ENCODE measurements at places on chromosomes 2 and 18. TPM values are rescaled to one million over a fixed set of nuclear protein-coding genes. Genes with fewer than 3 reads are reported as not detected.

The CYS1 gene
- 0.07 TPM for total RNA-seq

The RNF144A gene
- 21.4 TPM for total RNA-seq

The ARHGEF33 gene
- total RNA-seq: 0.38 TPM

The FSIP2 gene
- total RNA-seq: 0.10 TPM

The RTP5 gene
- total RNA-seq: 0.10 TPM

The HRH4 gene
- 0.43 TPM for total RNA-seq

The RAB6C gene
- not detected for total RNA-seq

The ZNF397 gene
- 19.2 TPM for total RNA-seq

The SLC5A7 gene
- not detected for total RNA-seq

GRCh38 chr18:49444581-49444980 is 15.9 kb downstream of the DYM start:
- H3K4me1 ChIP-seq: peaks cover 23% of the 10 kb centered on the region
- no peak for DNase-seq
- no peak overlapping the region for H3K27ac ChIP-seq
- no peaks in the 10 kb centered on the region for H3K27me3 ChIP-seq

DNA sequence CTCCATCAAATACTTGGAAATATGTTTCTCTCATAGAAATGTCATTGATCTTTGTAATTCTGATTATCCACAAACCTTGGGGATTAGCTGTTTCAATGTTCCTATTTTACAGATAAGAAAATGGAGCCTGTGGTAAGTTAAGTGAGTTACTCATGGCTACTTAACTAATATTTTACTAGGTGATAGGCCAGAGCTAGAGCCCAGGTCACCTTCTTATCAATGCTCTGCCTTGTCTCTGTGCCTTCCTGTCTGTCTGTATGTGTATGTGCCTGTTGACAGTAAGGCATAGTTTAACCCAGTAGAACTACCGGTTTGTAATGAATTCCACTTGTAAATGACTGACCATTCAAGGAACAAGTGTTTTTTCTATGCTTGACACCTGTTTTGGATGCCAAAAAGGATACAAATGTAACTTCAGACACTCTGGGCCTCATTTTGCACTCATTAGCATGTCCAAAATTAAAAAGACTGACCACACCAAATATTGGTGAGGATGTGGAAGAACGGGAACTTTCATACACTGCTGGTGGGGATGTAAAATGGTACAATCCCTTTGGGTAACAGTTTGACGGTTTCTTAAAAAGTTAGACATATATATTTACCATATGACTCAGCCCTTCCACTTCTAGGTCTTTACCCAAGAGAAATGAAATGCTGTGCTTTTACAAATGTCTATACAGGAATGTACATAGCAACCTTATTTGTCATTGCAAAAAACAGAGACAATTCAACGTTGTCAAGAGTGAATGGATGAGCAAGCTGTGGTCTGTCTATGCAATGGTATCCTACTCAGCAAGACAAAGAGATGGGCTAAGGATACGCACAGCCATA is 19.6 kb upstream of the IL1A start:
- DNase-seq: no peak
- peak overlapping the region; percentile 90 for H3K27ac ChIP-seq
- peaks cover 6% of the 10 kb centered on the region for H3K36me3 ChIP-seq
- H3K4me3 ChIP-seq: no peak overlapping the region

DNA sequence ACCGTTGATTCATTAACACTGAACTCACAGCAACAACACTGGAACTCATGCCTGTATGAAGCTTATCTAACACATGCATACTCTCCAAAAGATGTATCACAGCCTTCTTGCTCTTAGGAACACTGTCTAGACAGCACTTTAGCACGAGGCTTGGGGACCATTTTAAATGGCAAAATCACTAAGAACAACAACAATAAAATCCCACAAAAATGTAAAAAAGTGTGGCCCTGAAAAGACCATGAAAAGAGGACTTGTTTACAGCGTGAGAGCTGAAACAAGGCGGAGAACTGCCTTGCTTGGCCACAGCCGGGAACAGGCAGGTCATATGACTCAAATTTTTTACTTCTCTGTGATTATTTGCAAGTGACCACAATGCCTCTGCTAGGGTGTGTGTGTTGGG is 48.1 kb downstream of the CHN1 start:
- DNase-seq: no peak
- no peak overlapping the region for H3K4me3 ChIP-seq
- H3K27me3 ChIP-seq: peaks cover 7% of the 10 kb centered on the region
- H3K27ac ChIP-seq: no peak overlapping the region

GRCh38 chr2:37971971-37972370 is 46.9 kb downstream of the RMDN2 start:
- H3K27me3 ChIP-seq: peaks cover 1% of the 10 kb centered on the region
- DNase-seq: no peak
- H3K27ac ChIP-seq: no peak overlapping the region
- no peak overlapping the region for H3K4me3 ChIP-seq

DNA sequence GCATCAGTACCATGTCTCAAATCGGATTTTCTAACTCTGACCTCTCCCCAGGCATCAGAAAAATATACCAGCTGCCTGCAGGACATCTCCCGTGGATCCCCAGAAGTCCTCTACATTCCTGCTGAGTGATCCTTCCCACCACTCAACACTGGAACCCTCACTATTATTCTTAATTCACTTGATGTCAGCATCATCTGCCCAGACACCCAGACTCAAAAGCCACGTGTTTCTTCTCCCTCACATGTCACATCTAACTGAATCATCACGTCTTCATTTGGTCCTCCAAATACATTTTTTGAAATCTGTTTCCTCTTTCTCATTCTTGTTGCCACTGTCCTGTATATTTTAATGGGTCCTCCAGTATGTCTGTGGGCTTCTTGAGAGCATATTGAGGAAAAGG is 218.6 kb downstream of the HRH4 start:
- no peak overlapping the region for H3K4me3 ChIP-seq
- H3K4me1 ChIP-seq: peaks cover 2% of the 10 kb centered on the region
- no peak overlapping the region for H3K27ac ChIP-seq

- H3K27me3 ChIP-seq: peaks cover 34% of the 10 kb centered on the region
- no peak overlapping the region for H3K4me3 ChIP-seq
- H3K36me3 ChIP-seq: no peaks in the 10 kb centered on the region
- H3K4me1 ChIP-seq: no peaks in the 10 kb centered on the region
- DNase-seq: no peak
- H3K27ac ChIP-seq: no peak overlapping the region
Observed at GRCh38 chr2:240111253-240111652, 24.9 kb downstream of the COPS9 start.

- no peak for DNase-seq
- no peaks in the 10 kb centered on the region for H3K36me3 ChIP-seq
- H3K4me3 ChIP-seq: no peak overlapping the region
- no peak overlapping the region for H3K27ac ChIP-seq
- H3K27me3 ChIP-seq: peaks cover 1% of the 10 kb centered on the region
- no peaks in the 10 kb centered on the region for H3K4me1 ChIP-seq
Observed at GRCh38 chr2:165660361-165660760, 133.7 kb downstream of the GALNT3 start.

GRCh38 chr2:2613279-2614199 is 282.5 kb upstream of the MYT1L start:
- peak; percentile 91 for DNase-seq
- peaks cover 18% of the 10 kb centered on the region for H3K27me3 ChIP-seq
- H3K27ac ChIP-seq: peak overlapping the region; percentile 4
- peak overlapping the region; percentile 63 for H3K4me3 ChIP-seq
- H3K36me3 ChIP-seq: peaks cover 3% of the 10 kb centered on the region
- H3K4me1 ChIP-seq: peaks cover 4% of the 10 kb centered on the region

DNA sequence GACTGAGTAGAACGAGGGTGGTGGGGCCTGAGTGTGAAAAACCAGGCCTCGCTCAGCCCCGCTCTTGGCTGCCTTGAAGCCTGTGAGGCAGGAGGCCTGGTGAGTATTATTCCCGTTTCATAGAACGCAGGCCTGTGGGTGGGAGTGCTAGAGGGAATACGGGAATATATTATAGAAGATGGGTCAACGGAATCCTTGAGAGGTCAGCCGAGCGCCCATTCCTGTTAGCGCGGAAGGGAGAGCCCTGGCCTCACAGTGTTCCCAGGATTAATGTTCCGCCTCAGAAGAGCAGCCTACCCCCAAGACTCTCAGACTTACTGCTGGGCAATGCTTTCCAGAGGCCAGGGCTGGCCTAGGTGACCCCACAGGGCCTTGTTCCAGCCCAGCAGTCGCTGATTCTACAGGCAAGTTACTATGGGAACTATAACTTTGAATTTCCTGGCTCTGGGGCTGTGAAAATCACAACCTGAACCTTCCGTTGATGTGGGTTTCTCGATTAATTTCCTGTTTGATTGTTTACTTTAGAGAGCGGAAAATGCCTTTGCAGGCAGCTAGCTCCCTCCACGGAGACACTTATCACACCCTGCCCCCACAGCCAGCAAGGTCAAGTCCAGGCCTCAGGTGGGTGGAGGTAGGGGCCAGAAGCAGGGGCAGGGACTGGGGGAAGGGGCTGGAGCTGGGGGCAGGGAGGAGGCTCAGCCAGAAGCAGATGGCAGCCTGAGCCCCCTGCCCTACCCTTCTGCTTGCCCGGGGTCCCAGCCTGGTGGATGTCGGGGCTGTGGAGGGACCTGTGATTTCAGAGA is 108.3 kb downstream of the SMAD7 start:
- H3K36me3 ChIP-seq: no peaks in the 10 kb centered on the region
- peak; percentile 63 for DNase-seq
- H3K27ac ChIP-seq: peak overlapping the region; percentile 65

GRCh38 chr2:240646900-240647502 is 21.7 kb downstream of the GPR35 start:
- H3K4me1 ChIP-seq: peaks cover 2% of the 10 kb centered on the region
- DNase-seq: no peak
- no peak overlapping the region for H3K4me3 ChIP-seq
- no peaks in the 10 kb centered on the region for H3K36me3 ChIP-seq

DNA sequence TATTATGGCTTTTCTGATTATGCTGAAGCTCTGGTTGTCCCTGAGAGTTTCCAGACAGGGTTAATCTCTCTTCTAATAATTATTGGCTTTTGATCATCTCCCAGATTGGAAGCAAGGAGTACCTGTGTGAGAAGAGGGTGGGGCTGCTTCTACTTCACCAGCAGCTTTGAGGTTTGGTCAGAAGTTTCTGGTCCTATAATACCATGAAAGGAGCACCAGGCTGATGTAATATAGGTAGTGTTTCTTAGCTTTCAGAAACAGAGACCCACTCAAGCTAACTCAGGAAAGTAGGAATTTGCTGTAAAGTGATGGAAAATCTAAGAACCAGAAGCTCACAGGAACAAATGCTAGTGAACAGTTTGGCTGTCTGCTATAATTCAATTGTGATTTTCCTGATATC is 57.6 kb downstream of the SGPP2 start:
- DNase-seq: no peak
- H3K27me3 ChIP-seq: no peaks in the 10 kb centered on the region
- peaks cover 17% of the 10 kb centered on the region for H3K4me1 ChIP-seq
- H3K4me3 ChIP-seq: no peak overlapping the region
- H3K27ac ChIP-seq: no peak overlapping the region

GRCh38 chr2:134682726-134683125 is 36.1 kb downstream of the TMEM163 start:
- no peak overlapping the region for H3K4me3 ChIP-seq
- H3K36me3 ChIP-seq: no peaks in the 10 kb centered on the region
- peak overlapping the region; percentile 1 for H3K27ac ChIP-seq
- H3K4me1 ChIP-seq: peaks cover 51% of the 10 kb centered on the region

- peak overlapping the region; percentile 72 for H3K4me3 ChIP-seq
- H3K27ac ChIP-seq: peak overlapping the region; percentile 99
- peaks cover 31% of the 10 kb centered on the region for H3K36me3 ChIP-seq
- H3K27me3 ChIP-seq: no peaks in the 10 kb centered on the region
- DNase-seq: no peak
Observed at GRCh38 chr18:51195086-51195450, 2.4 kb downstream of the MEX3C start.

- no peaks in the 10 kb centered on the region for H3K36me3 ChIP-seq
- H3K4me3 ChIP-seq: no peak overlapping the region
- no peaks in the 10 kb centered on the region for H3K27me3 ChIP-seq
- DNase-seq: peak; percentile 21
Observed at GRCh38 chr2:62303788-62304187, 107.9 kb downstream of the B3GNT2 start.

GRCh38 chr2:10473121-10473756 is 25.1 kb upstream of the ODC1 start:
- no peaks in the 10 kb centered on the region for H3K27me3 ChIP-seq
- H3K4me3 ChIP-seq: no peak overlapping the region
- H3K27ac ChIP-seq: no peak overlapping the region
- DNase-seq: no peak
- peaks cover 14% of the 10 kb centered on the region for H3K4me1 ChIP-seq

DNA sequence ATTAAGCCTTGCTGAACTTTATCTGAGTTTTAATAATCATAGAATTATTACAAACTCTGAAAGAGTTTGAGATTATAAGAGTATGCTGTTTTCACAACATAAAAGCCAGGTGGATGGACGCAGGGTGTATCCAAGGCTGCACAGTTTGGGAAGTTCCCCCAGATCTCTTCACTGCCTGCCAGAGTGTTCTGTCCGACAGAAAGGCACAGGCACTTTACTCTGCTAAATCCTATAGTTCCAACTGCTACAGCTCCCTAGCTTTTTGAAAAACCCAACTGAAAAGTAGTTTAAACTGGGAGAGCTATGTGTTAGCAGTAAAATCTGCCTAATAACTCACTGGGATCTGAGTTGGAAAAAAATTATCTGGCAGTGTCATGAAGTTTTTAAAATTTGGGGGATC is 38.0 kb downstream of the MFSD6 start:
- no peak for DNase-seq
- no peaks in the 10 kb centered on the region for H3K27me3 ChIP-seq
- H3K27ac ChIP-seq: no peak overlapping the region
- no peak overlapping the region for H3K4me3 ChIP-seq

DNA sequence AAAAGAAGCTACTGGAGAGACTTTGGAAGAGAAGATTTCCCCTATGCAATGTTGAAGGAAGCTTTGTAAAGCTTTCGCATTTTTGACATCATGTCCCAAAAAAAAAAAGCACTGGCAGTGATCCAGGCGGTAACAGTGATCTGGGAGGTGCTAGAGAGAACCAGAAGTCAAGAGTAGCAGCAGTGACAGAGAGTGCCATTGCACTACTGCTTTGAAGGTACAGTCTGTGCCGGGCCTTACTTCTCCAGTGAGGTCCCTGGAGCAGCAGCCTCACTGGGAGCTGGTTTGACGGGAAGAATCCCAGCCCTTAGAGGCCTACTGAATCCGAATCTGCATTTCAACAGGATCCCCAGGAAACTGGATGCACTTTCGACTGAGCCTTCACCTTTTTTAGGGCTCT is 50.9 kb upstream of the ATL2 start:
- H3K27ac ChIP-seq: no peak overlapping the region
- no peaks in the 10 kb centered on the region for H3K4me1 ChIP-seq
- H3K4me3 ChIP-seq: no peak overlapping the region
- DNase-seq: no peak

- no peak overlapping the region for H3K27ac ChIP-seq
- no peak overlapping the region for H3K4me3 ChIP-seq
- H3K36me3 ChIP-seq: no peaks in the 10 kb centered on the region
- H3K27me3 ChIP-seq: no peaks in the 10 kb centered on the region
- no peak for DNase-seq
- no peaks in the 10 kb centered on the region for H3K4me1 ChIP-seq
Observed at GRCh38 chr18:67282796-67283195, 233.7 kb downstream of the DSEL start.

GRCh38 chr18:26482569-26482968 is 65.8 kb downstream of the KCTD1 start:
- DNase-seq: no peak
- H3K4me3 ChIP-seq: no peak overlapping the region
- H3K27me3 ChIP-seq: no peaks in the 10 kb centered on the region
- H3K27ac ChIP-seq: no peak overlapping the region
- H3K36me3 ChIP-seq: no peaks in the 10 kb centered on the region
- H3K4me1 ChIP-seq: no peaks in the 10 kb centered on the region

All from activated CD4-positive, alpha-beta memory T cell treated with anti-CD3 and anti-CD28 coated beads for 36 hours (primary cell).